HTR-8/SVneo (cell line): ENCODE measurements at places on chromosomes 13 and 19.
A peak's percentile ranks its signal among the peaks of the same experiment; 100 is the strongest.

GRCh38 chr13:35979361-35979951 lies 151.7 kb downstream of the DCLK1 start:
- DNase-seq = no peak

DNA sequence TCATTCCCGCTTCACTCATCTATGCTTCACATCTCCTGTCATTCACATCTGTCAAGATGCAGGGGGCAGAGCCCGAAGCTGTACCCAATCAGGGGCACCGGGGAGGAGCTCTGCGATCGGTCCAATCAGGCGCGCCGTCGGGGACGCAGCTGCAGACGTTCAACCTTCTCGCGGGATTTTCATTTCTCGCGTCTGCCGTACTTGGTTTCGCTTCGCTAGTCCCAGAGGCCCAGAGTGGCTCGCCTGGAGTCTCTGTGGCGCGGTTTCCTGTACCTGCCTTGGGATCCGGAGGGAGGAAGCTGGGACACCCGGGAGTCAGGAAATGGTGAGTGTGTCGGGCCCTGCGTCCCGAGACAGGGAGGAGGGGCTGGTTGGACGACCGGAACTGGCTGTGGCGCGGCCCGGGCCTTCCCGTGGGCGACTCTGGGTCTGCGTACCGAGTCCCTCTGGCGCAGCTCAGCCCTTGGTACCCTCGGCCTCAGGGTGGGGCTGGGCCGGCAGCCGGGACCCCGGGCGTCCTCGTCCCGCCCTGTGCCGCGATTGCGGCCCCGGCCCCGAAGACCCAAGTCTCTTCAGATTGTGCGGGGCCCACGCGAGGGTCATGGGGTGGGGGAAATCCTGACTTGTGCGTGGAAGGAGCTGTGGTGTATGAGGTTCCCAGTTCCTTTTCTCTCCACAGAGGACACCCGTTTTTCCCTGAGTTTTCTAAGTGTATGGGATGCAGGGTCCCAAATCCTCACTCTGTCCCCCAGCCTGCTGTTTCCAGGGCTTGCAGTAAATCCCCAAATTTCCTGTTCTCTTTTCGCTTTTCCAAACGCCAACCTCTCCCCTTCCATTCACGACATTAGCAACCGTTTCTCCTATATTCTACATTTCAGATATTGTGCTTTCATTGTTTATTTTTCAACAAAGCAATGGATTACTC lies at the start of gene ZNF136:
TSS of gene ZNF136 (plus strand) at position 215 of the 925 bp plus-strand sequence. CDS start at position 323, 108 bp downstream.
- peak; percentile 99 for DNase-seq

DNA sequence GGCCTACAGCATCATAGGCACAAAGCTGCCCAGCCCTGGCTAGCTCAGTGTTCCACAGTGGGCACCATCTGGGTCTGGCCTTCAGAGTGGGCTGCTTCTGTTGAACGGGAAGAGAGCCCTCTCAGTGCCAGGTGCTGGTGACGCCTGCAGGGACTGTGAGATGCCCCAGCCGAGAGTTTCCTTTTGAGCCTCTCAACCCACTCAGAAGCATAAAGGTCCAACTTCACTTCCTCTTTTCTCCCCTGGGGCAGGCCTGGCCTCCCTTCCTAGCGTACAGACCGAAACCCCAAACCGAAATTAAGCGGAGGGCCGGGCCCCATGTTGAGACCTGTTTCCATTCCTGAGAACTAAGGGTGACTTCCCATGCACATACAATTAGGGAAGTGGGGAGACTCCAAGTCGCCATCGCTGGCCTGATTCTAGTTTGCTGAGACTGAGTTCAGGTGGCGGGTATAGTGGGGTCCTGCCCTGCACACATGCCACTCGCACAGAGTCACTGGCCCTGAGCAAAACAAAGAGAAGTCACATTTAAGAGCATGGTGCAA lies 6.9 kb downstream of the RAB8A start:
- DNase-seq = no peak

DNA sequence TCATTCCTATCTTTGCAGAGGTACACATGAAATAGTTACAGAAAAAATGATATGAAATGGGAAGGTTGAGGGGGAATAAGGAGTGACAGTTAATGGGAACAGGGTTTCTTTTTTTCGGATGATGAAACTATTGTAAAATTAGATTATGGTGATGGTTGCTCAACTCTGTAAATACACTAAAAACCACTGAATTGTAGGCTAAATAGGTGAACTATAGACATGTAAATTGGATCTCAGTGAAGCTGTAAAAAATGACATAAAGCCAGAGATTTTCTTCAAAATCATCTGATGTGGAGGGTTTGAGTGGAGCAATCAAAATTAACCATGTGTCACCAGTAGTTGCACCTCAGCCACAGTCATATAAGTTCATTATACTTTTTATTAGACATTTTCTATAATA lies 6.6 kb upstream of the FLT3 start:
- no peak for DNase-seq

DNA sequence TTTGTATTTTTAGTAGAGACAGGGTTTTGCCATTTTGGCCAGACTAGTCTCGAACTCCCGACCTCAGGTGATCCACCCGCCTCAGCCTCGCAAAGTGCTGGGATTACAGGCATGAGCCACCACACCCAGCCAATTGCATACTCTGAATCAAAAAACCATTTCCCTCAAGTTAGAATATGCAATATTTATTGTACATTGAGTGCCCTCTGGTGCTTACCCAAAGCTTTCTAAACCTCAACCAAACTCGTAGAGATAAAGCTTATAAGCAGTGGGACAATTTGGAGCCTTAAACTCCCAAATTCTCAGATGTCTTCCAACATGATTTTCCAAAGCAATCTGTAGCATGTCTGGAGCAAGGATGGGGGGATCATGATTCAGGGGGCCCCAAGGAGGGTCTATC lies 22.4 kb downstream of the RFXAP start:
- DNase-seq = no peak

DNA sequence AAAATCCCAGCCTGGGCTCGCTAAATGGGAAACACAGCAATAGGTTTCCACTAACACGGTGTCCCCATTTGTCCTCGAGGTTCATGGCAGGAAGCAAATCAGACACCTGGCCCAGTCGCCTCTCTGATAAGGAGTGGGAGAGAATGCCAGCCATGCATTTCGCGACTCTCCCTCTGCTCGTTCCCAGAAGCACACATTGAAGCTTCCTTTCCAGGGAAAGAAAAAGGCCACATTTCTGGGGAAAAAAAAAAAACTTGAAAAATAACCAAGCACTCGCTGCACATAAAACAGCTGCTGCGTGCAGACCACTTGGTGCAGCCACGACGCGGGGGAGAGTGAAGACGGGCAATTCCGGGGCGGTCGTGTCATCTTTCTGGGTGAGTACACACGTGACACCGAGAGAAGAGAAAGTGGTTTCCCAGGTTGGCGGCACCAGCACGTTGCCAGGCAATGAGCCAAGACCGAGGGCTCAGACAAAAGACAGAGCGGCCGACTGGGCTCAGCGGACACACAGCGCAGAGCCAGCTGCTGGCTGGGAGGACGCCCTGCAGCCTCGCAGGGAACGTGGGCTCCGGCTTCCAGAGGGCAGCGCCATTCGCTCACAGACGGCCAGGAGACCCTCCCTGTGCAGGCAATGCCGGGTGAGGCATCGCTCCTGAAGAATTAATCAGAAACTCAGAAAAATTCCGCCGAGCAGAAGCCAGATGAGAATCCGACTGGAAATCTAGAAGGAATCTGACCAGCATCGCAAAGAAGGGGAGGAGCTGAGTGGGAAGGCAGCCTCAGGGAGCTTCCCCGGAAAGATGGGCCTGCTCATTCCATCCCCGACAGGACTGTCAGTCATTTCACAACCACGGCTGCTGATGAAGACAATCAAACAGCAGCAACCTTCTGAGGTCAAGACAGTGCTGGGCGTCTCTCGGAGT lies 83.2 kb upstream of the IRS2 start:
- DNase-seq = no peak

DNA sequence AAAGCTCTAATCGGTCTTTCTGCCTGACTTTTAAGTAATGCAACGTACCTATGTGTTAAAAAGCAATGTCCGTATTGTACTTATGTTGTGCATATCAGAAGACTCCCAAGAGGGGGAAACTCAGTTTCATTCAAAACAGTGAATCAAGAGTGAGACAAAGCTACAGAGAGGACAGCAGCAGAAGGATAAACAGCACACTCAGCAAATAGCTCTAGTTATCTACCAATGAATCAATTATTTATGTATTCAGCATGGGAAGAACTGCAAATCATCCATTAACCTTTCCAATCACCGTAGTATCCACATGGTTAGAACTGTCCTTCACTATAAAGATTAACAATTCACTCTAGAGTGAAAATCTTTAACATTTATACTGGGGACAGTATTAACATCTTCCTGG lies 36.7 kb upstream of the SOHLH2 start:
- DNase-seq = no peak

DNA sequence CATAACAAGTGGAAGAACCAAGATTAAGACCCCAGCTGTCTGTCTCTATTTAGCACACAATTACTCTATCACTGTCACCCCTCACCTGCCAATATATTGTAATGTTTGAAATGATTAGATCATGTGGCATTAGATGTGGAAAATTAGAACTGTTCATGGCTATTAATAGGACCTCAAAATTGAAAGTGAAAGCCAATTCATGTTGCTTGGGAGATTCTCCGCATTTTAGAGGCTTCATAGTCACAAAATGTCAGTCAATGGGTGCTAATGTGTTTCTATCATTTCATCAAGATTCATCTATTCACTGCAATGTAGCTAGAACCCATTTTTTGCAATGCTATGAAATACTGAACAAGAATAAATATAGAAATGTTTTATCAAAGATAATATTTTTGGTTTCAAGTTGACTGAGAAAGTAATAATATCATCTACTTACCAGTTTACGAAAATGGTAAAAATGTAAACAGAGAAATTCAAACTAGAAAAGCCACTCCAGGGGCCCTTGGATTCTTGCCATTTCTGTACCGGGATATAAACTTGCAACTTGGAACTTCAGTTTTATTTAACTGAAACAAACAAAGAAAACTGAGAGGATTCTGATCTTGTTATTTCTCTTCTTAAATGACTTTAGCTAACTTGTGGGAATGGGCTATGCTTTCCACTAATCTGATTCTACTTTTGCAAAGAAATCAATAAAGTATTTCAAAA lies 388.6 kb downstream of the DCT start:
- no peak for DNase-seq

- no peak for DNase-seq
Measured at GRCh38 chr13:95243207-95243606, 58.0 kb downstream of the ABCC4 start.

DNA sequence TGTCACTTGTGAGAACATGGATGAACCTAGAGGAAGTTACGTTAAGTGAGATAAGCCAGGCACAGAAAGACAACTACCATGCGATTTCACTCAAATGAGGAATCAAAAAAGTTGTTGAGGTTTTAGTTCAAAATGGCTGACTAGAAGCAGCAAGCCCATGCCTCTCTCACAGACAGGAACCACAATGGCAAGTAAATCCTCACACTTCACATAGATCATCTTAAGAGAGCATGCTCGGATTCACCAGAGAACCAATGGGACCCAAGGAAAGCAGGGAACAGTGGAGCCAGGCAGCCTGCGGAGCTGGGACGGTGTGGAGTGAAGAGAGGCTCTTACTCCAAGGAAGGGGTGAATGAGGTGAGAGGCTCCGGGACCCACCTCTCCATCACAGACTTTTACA lies 581.0 kb downstream of the UQCRFS1 start:
- DNase-seq = no peak

DNA sequence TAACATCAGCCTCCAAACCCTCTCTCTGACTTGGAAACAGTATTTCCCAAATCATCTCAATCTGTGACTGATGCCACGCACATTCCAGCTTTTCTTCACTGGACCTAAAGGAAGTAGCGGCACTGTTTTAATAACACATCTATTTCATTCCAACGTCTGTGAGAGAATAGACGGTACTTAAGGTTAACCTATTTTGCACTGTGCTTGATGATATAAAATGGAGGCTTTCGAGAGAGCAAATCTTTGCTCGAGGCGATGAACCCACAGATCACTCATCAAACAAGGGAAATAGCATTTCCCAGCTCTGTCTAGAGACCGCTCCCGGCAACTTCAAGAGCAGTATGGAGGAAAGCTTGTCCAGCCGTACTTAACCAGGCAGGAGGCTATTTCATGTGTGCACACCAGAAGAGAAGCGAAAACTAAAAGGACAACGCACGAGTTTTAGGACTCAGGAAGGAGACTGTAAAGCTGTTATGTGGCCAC lies 2.9 kb downstream of the UBL3 start:
- no peak for DNase-seq

- DNase-seq = no peak
Measured at GRCh38 chr19:10553943-10554381, 10.3 kb downstream of the ATG4D start.

DNA sequence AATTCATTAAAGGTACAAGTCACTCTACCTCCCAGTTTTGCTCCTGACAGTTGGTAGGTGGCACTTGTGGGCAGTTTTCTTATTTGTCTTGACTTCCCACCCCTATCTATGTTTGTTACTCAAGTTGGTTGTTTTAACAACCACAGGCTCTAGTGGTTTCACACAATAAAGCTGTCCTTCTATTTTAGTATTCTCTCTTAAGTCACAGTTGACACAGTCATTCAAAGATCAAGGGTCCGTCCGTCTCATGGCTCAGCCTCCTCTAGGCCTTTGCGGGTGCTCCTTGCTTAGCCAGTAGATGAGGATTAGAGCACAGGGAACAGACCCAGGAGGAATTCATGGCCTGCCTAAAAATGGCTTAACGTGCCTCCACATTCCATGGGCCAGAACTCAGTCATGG lies 573.7 kb downstream of the IRS2 start:
- DNase-seq = no peak

DNA sequence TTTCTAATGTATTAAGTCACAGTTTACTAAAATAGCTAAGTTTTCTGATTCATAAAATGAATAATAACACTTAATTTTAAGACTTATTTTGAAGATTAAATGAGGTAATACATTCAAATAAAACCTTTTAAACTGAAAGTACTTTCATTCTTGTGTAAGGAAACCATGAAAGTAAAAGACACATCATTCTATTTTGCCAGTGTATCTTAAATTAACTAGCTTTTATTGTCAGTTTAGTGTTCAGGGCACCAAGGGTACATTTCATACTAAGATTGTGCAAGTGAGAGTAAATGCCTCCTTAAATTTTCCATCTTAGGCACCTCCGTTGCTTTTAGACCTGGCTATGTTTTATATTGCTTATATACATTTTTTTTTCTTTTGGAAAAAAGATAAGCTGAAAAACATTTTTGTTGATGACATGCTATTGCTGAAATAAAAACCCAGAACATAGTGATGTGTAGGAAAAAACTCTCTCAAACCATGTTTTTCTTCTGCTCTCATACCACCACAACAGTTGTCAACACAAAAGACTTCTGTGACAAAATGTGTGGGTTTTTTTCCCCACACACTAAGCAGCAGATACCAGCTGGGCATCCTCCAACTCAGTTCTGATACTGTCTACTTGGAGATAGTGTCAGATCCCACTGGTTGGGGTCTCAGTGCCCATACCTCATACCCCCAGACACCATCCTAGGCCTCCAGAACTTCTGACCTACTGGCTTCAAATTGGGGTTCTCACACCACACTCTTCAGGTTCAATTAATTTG lies 30.7 kb upstream of the LPAR6 start:
- no peak for DNase-seq

GRCh38 chr13:102715447-102715846 lies 20.6 kb upstream of the METTL21C start:
- no peak for DNase-seq
